ENCODE measurements at places on chromosomes 6 and 20. TPM values are rescaled to one million over a fixed set of nuclear protein-coding genes. Genes with fewer than 3 reads are reported as not detected.

The ELOVL4 gene
- 0.27 TPM for polyA plus RNA-seq

The SPEF1 gene
- 0.11 TPM for polyA plus RNA-seq

The TRIM31 gene
- polyA plus RNA-seq = not detected

The HSPA12B gene
- 17.3 TPM for polyA plus RNA-seq

The PTP4A1 gene
- polyA plus RNA-seq = 23.8 TPM

The COL9A1 gene
- polyA plus RNA-seq = 0.18 TPM

The FHL5 gene
- polyA plus RNA-seq = 1.5 TPM

The PSMB8 gene
- polyA plus RNA-seq = 23.1 TPM

The SLC17A3 gene
- polyA plus RNA-seq = not detected

The EPPIN gene
- not detected for polyA plus RNA-seq

The RHAG gene
- polyA plus RNA-seq = 0.22 TPM

The FAM83B gene
- polyA plus RNA-seq = 0.03 TPM

The SLC24A3 gene
- polyA plus RNA-seq = 0.34 TPM

The DPPA5 gene
- polyA plus RNA-seq = not detected

The SLC12A5 gene
- polyA plus RNA-seq = not detected

The ENPP1 gene
- polyA plus RNA-seq = 1.3 TPM

The REM1 gene
- polyA plus RNA-seq = 3.2 TPM

The BMP7 gene
- polyA plus RNA-seq = 5.1 TPM

The EGFL8 gene
- polyA plus RNA-seq = 4.3 TPM

The PSMB9 gene
- polyA plus RNA-seq = 23.3 TPM

The FITM2 gene
- polyA plus RNA-seq = 60.6 TPM

The PRICKLE4 gene
- polyA plus RNA-seq = 3.9 TPM

The IP6K3 gene
- polyA plus RNA-seq = 59.2 TPM

The FAXC gene
- 0.88 TPM for polyA plus RNA-seq

The C6orf15 gene
- polyA plus RNA-seq = not detected

The TAPBP gene
- polyA plus RNA-seq = 28.3 TPM

The RAMACL gene
- 0.88 TPM for polyA plus RNA-seq

The PARD6B gene
- polyA plus RNA-seq = 1.3 TPM
